SW480 (cell line): ENCODE measurements at places on chromosomes 3 and 15.

DNA sequence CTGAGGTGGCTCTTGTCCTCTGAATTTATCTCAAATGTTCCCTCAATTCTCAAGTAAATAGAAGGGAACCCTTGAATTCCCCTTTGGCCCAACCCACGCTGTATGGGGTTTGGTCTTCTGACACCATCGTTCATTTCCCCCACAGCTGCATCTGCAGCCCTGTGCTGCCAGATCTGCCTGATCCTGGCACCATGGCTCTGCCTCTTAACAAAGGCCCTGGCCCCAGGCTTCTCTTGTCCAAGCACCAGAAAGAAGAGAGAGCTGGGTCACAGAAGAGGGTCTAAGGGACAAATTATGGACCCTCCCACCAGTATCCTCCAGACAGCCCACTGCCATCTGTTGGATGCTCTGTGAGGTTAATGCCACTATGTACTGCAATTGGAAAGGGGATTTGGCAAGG is 1.8 kb downstream of the MAP1A start:
- DNase-seq, result no peak

DNA sequence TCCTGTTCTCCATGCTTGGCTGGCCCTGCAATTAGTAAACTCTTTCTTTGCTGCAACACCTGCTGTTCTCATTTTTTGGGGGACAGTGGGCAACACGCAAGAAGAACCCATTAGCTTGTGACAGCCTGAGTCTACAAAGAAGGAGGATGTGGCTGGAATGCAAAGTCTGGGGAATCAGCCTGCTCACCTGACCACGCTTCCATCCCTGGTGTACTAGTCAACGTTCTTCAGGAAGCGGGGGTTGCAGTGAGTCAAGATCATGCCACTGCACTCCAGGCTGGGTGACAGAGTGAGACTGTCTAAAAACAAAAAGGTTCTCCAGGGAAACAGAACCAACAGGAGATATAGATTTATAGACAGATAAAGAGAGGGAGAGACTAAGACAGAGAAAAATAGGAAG is 27.7 kb upstream of the KBTBD12 start:
- peak; percentile 46 for DNase-seq

DNA sequence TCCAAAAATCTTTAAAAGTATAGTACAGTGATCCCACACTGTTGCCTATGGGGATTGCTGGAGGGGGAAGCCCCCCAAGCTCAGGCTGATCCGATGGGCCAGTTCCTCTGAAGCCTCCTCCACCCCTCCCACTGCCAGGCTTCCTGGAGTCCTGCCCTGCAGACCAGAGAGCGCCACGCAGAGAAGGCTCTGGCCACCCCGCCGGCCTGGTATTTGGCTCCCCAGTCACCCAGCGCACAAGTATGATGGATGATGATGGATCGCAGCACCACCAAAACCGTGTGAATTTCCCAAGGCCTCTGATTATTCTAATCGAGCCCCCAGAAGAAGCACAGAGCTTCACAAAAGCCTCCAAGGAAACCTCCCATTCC is 259.0 kb downstream of the MECOM start:
- DNase-seq, result no peak

- DNase-seq, result no peak
These were observed 230.6 kb downstream of the THRB start for GRCh38 chr3:24264011-24264410.

GRCh38 chr3:5258526-5258925 is 71.0 kb downstream of the EDEM1 start:
- no peak for DNase-seq

GRCh38 chr3:50183755-50184154 is 7.7 kb upstream of the GNAT1 start:
- DNase-seq, result no peak

GRCh38 chr15:77162872-77163633 is 92.1 kb upstream of the TSPAN3 start:
- DNase-seq, result no peak

- DNase-seq, result no peak
These were observed 28.6 kb upstream of the UBE2E2 start for GRCh38 chr3:23174426-23175039.

GRCh38 chr3:11407644-11408043 is 135.4 kb downstream of the ATG7 start:
- DNase-seq, result no peak

- DNase-seq, result no peak
These were observed 188.9 kb upstream of the ATP10A start for GRCh38 chr15:26051761-26052675.

DNA sequence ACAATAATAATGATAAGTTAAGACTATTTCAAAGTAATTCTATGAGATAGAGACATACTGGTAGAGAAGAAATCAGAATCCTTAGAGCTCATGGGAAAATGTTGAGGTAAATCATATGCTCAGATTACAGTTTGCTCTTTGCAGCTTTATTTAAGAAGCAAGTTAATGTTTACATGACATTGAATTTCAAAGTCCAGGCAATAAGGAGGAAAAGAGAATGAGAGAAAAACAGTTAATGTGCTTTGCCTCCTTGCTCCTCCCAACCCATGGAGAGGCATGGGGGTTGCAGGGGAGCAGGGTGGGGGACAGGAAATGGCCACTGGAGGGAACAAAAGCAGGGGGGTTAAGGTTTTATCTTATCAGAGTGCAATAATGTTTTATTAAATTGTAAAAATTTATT is 42.2 kb upstream of the ZBTB38 start:
- no peak for DNase-seq

- no peak for DNase-seq
These were observed 49.6 kb downstream of the NPTN start for GRCh38 chr15:73583544-73583943.

GRCh38 chr15:88645171-88646087 is 6.6 kb downstream of the ISG20 start:
- no peak for DNase-seq
